ENCODE measurements at places on chromosomes 2 and 18. TPM values are rescaled to one million over a fixed set of nuclear protein-coding genes. Genes with fewer than 3 reads are reported as not detected.

The CD8B2 gene
- not detected for total RNA-seq

The SERPINB7 gene
- total RNA-seq: not detected

The SLC23A3 gene
- total RNA-seq: 0.55 TPM

The SKOR2 gene
- 0.34 TPM for total RNA-seq

The WDSUB1 gene
- 8.5 TPM for total RNA-seq

The GKN1 gene
- not detected for total RNA-seq

The RFTN2 gene
- total RNA-seq: 1.1 TPM

The GAL3ST2 gene
- 0.73 TPM for total RNA-seq

The RAB27B gene
- total RNA-seq: 0.80 TPM

The FER1L5 gene
- 1.1 TPM for total RNA-seq

The SF3B6 gene
- 128 TPM for total RNA-seq

DNA sequence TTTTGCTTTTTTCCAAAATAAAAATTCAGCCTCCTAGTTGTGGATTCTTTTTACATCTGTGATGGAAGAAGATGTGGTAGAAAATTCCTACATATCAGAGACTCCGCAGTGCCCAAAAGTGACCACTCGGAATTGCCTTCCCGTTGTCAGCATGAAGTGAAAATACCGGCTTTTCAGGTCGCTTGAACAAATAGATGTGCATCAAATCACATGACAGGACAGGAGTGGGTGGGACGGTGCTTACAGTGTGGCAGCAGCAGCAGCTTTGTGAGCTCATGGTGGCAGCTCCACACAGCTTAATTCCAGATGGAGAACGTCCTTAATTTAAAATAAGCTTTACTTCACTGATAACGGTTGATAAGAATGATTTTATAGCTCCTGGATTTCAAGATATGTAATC lies 20.3 kb downstream of the SALL3 start:
- DNase-seq: no peak

GRCh38 chr18:42183746-42184145 lies 228.7 kb downstream of the PIK3C3 start:
- DNase-seq: no peak

GRCh38 chr2:70949086-70949485 lies 13.4 kb downstream of the ATP6V1B1 start:
- no peak for DNase-seq

DNA sequence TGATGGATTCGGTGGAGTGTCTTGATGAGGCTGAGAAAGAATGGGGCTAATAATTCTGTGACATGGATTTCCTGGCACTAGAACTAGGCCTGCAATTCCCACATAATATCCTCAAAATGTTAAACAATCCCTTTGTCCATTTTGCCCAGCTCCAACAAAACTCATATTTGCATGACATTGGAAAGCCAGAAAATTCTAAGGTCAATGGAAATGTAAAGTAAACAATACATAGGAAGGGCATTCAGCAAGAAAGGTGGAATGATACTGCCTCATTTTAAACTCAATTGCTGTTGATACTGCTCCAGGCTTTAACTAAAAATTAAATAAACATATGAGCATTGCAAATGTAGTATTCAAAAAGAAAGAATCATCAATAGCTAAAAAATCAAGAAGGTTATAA lies 434.8 kb upstream of the SLC8A1 start:
- DNase-seq: no peak

DNA sequence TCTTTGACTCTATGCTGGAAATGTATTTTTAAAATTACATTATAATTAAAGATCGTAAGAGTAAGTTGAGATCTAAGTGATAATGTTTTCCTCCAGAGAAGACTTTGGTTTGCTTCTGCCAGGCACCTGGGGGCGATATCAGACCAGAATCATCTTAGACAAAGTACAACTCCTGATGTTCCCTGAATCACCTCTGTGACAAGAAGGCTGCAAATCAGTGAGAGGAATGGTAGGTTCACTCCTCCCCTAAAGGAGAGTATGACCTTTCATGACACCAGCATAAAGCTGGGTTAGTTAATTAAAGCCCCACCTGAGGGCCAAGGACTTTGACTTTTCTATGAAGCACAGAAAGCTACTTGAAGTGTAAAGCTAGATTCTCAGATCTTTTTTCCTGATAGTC lies 114.4 kb upstream of the DTNA start:
- DNase-seq: peak; percentile 34

DNA sequence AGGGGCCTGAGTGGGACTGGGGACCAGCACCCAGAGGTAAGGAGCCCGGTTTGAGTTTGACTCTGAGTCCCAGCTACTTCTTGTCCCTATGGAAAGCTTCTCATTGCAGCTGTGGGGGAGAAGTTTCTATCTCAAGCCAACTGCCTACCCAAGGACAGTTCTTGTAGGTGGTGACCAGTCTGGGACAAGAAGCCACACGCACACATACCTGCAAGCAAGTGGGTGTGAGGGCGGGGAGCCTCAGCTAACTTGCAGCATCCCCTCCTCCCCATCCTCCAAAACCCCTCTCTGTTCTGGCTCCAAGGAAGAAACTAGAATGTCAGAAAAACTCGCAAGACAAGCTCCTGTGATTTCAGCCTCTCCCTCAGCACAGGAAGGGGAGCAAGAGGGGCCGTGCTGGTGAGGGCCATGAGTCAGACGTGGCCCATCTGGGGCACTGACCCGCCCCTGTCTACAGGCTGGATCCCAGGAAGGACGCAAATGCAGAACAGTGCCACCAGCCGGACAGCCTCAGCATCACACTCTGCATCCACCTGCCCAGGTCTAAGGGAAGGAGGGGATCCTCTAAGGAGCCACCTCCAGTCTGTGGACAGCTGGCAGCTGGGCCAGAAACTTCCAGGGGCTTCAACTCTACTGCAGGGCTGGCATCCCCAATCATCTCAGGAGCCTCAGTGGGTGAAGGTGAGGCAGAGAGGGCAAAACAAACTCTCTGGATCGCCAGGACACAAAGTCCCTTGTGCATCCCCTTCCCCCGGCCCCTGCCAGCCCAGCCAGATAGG lies 103.4 kb downstream of the TNS1 start:
- peak; percentile 89 for DNase-seq

- DNase-seq: no peak
Measured at GRCh38 chr2:128818248-128818647, 499.6 kb upstream of the HS6ST1 start.

DNA sequence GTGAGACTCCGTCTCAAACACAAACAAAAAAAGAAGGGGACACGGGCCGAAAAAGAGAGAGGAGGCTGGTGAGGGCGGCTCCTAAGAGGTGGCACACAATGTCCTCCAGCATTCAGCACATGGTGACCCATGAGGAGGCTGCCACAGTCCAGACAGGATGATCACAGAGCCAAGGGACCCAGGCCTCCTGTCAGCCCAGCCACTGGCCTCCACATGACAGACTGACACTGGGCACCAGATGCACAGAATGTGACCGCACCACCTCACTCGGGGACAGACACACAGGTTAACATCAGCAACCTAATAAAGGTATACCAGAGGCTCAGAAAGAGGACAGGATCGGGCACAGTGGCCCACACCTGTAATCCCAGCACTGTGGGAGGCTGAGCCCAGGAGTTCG lies 21.0 kb downstream of the PASK start:
- no peak for DNase-seq

DNA sequence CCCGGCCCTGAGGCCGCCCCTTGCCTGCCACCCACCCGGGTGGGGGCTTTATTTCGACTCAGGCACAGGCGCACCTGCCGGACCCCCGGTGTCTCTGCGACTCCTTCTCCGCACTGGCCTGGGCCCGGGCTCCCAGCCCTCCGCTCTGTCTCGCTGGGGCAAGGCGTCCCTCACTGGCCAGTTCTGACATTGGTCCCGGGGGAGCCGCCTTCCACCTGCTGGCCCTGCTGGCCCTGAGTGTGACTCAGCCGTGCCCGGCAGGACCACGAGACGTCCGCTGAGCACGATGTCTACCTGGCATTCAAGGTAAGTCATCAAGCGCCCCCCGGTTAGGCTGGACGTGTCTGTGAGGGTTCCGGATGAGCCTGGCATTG lies 131.5 kb upstream of the CTDP1 start:
- no peak for DNase-seq

DNA sequence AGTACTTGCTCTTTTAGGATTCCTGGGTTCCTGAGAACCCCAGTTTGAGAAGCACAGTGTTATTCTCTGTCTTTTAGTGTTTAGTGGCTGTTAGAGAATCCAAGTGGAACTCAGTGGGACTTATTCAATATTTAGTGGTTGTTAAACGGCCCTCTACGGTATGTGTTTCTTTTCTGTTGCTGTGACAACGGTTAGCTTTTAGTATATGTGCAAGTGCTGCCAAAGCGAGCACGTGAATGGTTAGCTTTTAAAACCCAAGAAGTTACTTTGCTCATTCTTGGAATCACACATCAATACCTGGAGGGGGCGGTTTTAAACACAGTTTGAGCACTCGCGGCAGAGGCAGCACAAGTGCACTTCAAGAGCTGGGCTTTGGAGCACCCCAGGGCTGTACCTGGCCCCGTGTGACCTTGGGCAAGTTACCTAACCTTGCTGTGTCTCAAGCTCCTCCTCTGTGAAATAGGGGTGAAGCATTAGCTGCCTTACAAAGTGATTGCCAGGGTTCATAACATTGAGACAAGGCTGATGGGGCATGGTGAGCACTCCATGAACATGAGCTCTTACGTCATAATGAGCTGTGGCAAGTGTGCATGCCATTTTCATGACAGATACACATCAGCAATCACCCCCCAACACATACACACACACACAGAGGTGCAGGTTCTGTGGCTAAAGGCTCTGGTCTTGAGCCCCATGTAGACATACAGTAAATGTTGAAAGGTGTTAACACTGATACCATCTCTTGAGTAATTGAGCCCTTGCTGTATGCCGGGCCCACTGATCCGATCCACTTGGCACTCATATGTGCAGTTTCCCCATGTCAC lies 234.1 kb downstream of the ALPK2 start:
- no peak for DNase-seq

DNA sequence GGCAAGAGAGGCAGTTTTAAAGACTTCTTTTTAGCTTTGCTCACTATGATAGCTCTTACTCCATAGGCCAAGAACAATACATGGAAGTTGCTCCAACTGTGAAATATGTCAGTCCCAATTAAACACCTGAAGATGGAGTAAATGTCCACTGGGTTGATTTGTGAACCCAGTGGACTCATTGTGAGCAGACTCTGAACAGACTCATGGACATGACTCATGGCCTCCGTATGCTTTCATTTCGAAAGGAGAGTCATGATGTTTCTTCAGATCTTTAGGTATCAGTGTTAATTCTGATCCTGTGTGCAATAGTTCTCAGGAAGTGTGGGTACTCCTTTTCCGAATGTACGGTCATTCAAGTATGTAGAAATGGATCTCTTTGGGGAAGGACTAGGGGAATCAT lies 5.4 kb upstream of the CWC22 start:
- DNase-seq: no peak

- no peak for DNase-seq
Measured at GRCh38 chr2:109689973-109690372, 75.8 kb downstream of the SOWAHC start.

GRCh38 chr2:48849770-48850169 lies 94.2 kb upstream of the LHCGR start:
- no peak for DNase-seq

GRCh38 chr2:133326652-133327397 lies 241.4 kb downstream of the NCKAP5 start:
- DNase-seq: no peak

- DNase-seq: no peak
Measured at GRCh38 chr18:36327352-36328316, 30.1 kb downstream of the FHOD3 start.

DNA sequence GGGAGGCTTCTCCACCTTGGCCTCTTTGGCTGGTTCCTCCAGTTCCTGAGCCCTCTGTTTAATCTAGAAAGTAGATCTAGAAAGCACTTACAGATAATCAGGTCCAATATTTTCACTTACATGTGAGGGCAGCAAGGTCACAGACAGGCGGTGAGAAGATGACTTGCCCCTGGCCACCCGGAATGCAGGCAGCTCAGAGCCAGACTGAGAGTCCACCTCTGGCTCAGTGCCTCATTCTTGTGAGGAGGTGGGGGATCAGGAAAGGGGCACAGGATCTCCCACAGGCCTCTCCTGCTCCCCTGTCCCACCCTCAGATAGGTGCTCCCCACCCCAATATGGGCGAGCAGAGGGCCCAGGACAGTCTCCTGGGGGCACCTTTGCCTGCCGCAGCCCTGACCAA lies 5.8 kb downstream of the WNT6 start:
- DNase-seq: no peak

GRCh38 chr2:26477911-26478253 lies at the start of gene OTOF:
TSS of gene OTOF (minus strand) at chr2:26478124.
- no peak for DNase-seq

- DNase-seq: peak; percentile 77
Measured at GRCh38 chr18:46555724-46556123, 101.3 kb downstream of the LOXHD1 start.

- no peak for DNase-seq
Measured at GRCh38 chr2:85992611-85993010, 103.8 kb upstream of the ST3GAL5 start.

DNA sequence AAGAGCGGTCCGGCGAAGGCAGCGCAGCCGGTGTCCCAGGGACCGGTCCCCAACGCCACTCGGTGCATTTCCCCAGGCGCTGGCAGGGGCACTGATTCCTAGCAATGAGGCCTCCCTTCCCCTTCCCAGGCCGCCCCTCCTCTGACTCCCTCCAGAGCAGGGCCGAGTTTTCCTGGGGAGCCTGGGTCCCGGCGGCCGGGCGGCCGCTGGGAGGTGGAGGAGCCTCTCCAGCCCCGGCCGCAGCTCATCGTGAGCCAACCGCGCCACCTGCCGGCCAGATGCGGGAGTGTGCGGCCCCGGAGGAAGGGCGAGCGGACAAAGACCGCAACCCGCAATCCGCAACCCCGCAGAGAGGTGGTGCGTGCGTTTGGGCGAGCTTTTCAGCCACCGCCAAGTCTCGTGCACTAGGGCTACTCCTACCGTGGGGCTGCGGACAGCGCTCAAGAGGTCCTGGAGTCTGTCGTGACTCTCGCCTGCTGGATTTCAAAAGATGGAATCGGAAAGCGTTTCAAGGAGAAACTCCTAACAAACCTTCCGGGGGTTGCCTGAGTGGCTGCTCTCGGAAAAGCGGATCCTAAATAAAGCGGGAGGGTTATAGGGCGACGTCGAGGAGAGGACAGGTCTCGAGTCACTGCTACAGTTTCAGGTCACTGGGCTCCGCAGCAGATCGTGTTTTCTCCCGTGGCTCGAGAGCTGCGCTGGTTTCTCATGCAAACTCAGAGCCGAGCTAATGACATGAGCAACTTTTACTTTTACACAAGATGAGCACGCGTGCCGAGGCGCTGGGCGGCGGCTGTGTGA lies 1.5 kb upstream of the EPHA4 start:
- peak; percentile 93 for DNase-seq

All from WTC11 (cell line).